ENCODE measurements at places on chromosomes 5 and 9. TPM values are rescaled to one million over a fixed set of nuclear protein-coding genes. Genes with fewer than 3 reads are reported as not detected.

SLC22A4 gene
- 3.4 TPM for total RNA-seq

TMEM203 gene
- total RNA-seq, result 57.0 TPM

PDE8B gene
- 0.13 TPM for total RNA-seq

GARIN3 gene
- total RNA-seq, result not detected

CLIC3 gene
- 3.1 TPM for total RNA-seq

PLAC8L1 gene
- total RNA-seq, result not detected

NDUFS6 gene
- total RNA-seq, result 103 TPM
